ENCODE measurements at places on chromosomes 4 and X.
A peak's percentile ranks its signal among the peaks of the same experiment; 100 is the strongest.

DNA sequence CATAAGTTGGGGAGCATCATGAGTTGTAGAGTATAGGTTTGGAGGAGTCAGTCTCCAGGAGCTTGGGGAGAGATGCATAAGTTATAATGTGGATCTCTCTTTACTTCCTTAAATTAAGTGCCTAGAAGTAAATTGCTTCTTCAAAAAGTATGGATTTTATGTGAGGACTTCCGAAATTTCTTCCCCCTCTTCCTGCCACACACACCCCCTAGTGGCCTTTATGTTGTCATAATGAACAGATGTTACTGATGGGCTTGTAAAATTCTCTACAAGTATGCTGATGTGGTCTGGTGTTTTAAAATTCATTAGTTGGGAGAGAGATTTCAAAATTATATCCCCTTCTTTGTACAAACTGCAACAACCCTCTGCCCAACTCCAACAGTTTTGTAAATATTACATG is 2.3 kb upstream of the METTL14 start:
- no peak for DNase-seq
- H3K4me1 ChIP-seq = peaks cover 14% of the 10 kb centered on the region
- H3K27me3 ChIP-seq = no peaks in the 10 kb centered on the region

- no peak overlapping the region for H3K4me3 ChIP-seq
- H3K27ac ChIP-seq = no peak overlapping the region
- DNase-seq = no peak
- peaks cover 23% of the 10 kb centered on the region for H3K36me3 ChIP-seq
Observed at GRCh38 chr4:150581056-150581605, 820 bp upstream of the MAB21L2 start.

DNA sequence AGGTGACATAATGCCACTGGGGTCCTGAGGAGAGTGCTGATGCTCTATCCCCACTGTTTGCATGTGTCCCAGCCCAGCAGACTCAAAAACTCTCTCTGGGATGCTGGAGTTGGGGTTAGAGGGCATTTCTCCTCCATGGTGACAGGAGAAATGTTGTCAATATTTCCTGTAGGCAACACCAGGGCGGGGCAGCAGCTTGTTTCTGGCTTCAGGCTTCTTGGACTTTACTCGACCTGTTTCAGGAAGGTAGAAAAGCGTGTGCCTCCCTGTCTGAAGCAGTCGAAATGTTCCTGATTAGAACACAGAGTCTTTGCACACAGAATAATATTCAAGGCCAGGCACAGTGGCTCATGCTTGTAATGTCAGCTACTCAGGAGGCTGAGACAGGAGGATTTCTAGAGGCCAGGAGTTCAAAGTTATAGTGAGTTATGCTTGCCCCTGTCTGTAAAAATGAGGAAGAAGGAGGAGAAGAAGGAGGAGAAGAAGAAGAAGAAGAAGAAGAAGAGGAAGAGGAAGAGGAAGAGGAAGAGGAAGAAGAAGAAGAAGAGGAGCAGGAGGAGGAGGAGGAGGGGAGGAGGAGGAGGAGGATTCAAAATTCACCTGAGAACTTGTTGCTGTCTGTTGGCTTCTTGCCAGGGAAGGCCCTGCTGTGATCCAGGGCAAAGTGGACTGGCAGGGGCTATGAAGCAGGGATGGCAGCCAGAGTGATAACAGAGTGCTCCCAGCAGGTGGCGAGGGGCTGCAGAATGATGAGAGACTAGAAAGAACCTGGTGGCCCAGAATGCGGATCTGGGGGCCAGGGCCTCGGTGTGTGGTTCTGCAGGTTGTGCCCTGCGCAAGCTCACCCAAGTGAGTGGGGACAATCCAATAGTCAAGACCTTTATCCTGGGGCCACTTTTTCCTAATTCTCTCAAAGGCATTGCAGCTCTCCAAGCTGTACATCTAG is 82.9 kb downstream of the RTL5 start:
- H3K4me1 ChIP-seq = no peaks in the 10 kb centered on the region
- H3K27me3 ChIP-seq = no peaks in the 10 kb centered on the region
- DNase-seq = no peak

DNA sequence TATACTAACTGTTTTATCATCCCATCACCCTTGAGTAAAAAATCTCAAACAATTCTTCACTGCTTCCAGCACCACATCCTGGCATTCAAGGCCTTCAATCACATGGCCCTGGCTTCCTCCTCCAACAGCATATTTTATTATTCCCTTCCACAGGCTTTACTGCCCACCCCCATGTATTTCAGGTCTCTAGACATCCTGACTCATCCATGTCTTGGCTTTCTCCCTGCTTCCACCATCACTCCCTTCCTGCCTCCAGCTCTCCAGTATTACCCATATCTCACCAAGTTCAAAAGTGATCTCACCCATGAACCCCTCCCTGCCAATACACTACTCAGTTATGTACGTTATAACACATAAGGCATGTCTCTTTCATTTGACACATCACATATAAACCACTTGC is 34.7 kb upstream of the PLAC1 start:
- no peak overlapping the region for H3K27ac ChIP-seq
- H3K27me3 ChIP-seq = no peaks in the 10 kb centered on the region
- no peaks in the 10 kb centered on the region for H3K4me1 ChIP-seq

DNA sequence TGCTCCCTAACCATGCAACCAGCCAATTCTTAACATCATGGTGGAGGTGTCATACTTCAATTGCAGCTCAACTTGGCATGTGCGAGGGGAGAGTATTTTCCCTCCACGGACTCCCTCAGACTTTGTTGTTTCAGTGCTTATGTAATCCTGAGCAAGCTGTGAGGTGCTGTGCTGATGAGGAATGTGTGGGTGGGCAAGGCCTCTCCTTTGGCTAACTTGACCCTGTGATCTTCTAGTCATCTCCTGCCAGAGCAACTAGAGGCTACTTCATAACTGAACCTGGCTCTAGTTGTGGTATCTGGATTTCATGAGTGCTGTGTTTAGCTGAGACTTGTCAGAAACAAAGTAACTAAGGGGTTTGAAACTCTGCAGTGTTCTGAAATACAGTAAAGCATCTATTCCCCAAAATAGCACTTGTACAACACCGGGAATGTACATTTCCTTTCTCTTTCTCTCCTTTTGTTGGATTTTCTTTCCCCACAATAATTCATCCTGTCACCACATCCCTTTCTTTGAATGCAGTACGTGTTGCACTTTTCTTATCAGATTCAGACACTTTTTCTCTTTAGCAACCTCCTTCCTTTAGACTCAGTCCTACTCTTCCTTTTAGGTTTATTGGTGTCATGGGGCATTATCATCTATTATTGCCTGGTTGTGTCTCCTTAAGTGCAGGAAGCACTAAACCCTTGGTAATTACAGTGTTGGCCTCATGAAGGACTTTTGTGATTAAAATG is 415.2 kb upstream of the NR3C2 start:
- H3K36me3 ChIP-seq = no peaks in the 10 kb centered on the region
- no peak overlapping the region for H3K27ac ChIP-seq
- H3K4me3 ChIP-seq = no peak overlapping the region
- no peak for DNase-seq
- H3K4me1 ChIP-seq = no peaks in the 10 kb centered on the region

- no peaks in the 10 kb centered on the region for H3K36me3 ChIP-seq
- H3K4me3 ChIP-seq = no peak overlapping the region
Observed at GRCh38 chr4:166846939-166847338, 387.4 kb downstream of the SPOCK3 start.

DNA sequence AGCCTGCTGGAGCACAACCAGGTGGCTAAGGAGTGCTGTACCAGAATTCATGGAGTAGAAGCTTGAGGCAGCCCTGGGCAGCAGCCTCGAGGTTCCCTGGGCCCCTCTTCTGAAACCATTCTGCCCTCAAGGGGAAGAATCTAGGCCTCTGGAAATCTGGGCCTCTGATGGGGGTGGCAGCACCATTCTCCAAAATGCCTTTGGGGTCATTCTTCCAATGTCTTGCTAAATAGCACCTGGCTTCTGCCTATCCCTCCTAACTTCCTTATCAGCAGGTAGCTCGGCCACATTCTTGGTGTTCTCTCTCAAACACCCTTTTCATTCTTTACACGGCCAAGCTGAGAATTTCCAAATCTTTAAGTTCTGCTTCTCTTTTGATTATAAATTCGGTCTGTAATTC is 473.6 kb downstream of the BCOR start:
- no peaks in the 10 kb centered on the region for H3K36me3 ChIP-seq
- no peaks in the 10 kb centered on the region for H3K27me3 ChIP-seq
- no peaks in the 10 kb centered on the region for H3K4me1 ChIP-seq
- no peak for DNase-seq
- H3K4me3 ChIP-seq = no peak overlapping the region
- H3K27ac ChIP-seq = no peak overlapping the region

GRCh38 chrX:123918106-123918721 is 43.3 kb upstream of the STAG2 start:
- H3K27ac ChIP-seq = no peak overlapping the region
- DNase-seq = no peak
- H3K4me1 ChIP-seq = no peaks in the 10 kb centered on the region

GRCh38 chr4:48827622-48828021 is 3.3 kb upstream of the OCIAD1 start:
- no peak overlapping the region for H3K4me3 ChIP-seq
- no peaks in the 10 kb centered on the region for H3K36me3 ChIP-seq
- H3K27ac ChIP-seq = no peak overlapping the region
- H3K27me3 ChIP-seq = no peaks in the 10 kb centered on the region
- peaks cover 10% of the 10 kb centered on the region for H3K4me1 ChIP-seq
- DNase-seq = no peak

DNA sequence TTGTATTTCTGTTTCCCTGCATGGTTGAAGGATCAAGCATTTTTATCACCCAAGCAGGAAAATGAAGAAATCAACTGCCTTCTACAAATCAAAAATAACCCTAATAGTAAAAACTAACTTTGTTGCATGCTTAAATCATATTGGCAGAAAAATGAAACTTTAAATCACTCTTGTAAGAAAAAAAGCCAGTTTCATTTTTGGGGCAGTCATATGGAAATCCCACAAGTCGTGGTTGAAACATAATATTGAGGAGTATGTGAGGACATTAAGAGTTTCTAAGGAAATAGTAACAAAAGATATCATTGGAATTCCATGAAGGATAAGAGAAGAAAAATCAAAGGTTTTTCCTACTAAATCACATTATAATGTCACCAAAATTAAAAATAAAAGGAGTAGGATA is 8.4 kb downstream of the TEC start:
- no peaks in the 10 kb centered on the region for H3K27me3 ChIP-seq
- H3K36me3 ChIP-seq = no peaks in the 10 kb centered on the region
- no peaks in the 10 kb centered on the region for H3K4me1 ChIP-seq
- no peak overlapping the region for H3K27ac ChIP-seq
- H3K4me3 ChIP-seq = no peak overlapping the region

- no peak overlapping the region for H3K4me3 ChIP-seq
- H3K27me3 ChIP-seq = no peaks in the 10 kb centered on the region
- no peak overlapping the region for H3K27ac ChIP-seq
- H3K4me1 ChIP-seq = no peaks in the 10 kb centered on the region
- DNase-seq = no peak
Observed at GRCh38 chr4:169899295-169899694, 126.9 kb downstream of the MFAP3L start.

DNA sequence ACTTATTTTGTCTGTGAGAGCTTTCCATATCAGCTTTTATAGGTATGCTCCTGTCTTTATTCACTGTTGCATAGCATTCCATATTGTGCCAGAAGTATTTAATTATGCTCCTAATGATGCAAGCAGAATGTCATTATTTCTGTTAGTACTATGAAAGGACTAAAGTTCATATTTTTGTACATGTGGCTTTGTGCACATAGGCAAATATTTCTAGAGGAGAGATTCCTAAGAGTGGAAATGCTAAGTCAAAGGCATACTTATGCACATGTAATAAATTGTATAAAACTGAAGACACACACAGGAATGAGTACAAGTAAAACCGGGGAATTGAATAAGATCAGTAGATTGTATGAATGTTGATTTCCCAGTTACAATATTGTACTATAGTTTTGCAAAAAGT is 1.9 kb upstream of the ASB9 start:
- no peaks in the 10 kb centered on the region for H3K27me3 ChIP-seq
- no peaks in the 10 kb centered on the region for H3K4me1 ChIP-seq
- DNase-seq = no peak
- H3K4me3 ChIP-seq = no peak overlapping the region
- no peak overlapping the region for H3K27ac ChIP-seq

- H3K4me3 ChIP-seq = no peak overlapping the region
- no peak for DNase-seq
- H3K36me3 ChIP-seq = no peaks in the 10 kb centered on the region
Observed at GRCh38 chr4:53717064-53717549, 125.8 kb upstream of the LNX1 start.

GRCh38 chrX:154490021-154490413 is 412 bp downstream of the SLC10A3 start:
- DNase-seq = no peak
- peak overlapping the region; percentile 74 for H3K4me3 ChIP-seq
- no peaks in the 10 kb centered on the region for H3K4me1 ChIP-seq

DNA sequence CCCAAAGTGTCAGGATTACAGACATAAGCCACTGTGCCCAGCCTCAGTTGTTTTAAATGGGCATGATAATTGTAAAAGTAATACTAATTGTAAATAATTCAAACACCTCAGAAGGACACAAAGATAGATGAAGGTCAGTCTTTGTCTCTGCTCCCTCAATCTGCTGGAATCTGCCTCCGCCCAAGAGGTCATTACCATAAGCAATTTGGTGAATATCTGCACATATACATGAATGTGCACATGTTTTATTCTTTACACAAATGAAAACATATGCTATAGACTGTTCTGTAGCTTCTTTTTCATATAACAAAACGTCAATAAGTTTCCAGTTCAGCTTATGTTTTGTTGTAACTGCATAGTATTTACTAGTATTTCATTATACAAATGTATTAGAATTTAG is 7.0 kb downstream of the STBD1 start:
- H3K36me3 ChIP-seq = no peaks in the 10 kb centered on the region
- no peak overlapping the region for H3K27ac ChIP-seq
- no peak for DNase-seq
- H3K4me3 ChIP-seq = no peak overlapping the region
- no peaks in the 10 kb centered on the region for H3K27me3 ChIP-seq
